M059J (cell line): ENCODE measurements at places on chromosomes 11 and 22. TPM values are rescaled to one million over a fixed set of nuclear protein-coding genes. Genes with fewer than 3 reads are reported as not detected.

- peak; percentile 77 for DNase-seq
Observed at GRCh38 chr11:10856689-10857458, 979 bp downstream of the ZBED5 start.

GRCh38 chr11:1890856-1891830 is 552 bp downstream of the PRR33 start:
- DNase-seq: no peak

DNA sequence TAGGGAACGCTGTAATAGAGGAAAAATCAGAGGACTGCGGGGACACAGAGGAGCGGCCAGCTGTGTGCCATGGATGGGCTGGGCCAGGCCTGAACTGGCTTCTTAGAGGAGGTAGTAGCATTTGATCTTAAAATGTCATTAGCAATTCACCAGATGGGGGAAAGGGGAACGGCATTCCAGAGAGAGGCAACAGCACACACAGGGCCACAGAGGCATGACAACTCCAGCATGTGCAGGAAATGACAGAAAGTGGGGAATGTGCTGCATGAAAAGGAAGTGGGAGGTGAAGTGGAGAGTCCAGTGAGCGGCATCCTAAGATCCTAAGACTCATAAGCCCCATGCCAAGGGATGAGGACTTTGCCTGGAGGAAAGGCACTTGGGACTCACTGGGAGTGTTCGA is 69.0 kb downstream of the UBASH3B start:
- DNase-seq: peak; percentile 49

Gene CDC45
- 26.1 and 32.2 TPM in 2 replicates for total RNA-seq

- DNase-seq: peak; percentile 8
Observed at GRCh38 chr11:71499546-71499945, 27.5 kb upstream of the KRTAP5-7 start.
